WTC11 (cell line): ENCODE measurements at places on chromosomes 2 and 18.

DNA sequence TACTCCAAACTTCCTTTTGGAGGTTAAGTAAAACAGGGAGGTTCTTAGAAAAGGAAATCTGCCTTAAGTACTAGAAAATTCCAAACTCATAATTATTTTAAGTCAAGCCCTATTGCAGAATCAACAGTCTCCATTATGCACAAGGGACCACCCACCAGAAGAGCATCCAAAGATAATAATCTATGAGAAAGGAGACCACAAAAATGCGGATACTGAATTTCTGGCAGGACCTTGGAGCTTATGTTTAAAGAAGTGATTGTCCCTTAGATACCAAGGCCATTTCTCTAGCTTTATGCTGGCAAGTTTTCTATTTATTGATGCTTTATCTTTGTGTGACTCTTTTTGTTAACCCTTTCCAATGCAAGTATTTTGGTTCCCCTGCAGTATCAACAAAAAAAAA lies 404.0 kb upstream of the MMADHC start:
- no peak for DNase-seq

- DNase-seq: no peak
These were observed 150.9 kb downstream of the CD8B2 start for GRCh38 chr2:106638043-106638442.

DNA sequence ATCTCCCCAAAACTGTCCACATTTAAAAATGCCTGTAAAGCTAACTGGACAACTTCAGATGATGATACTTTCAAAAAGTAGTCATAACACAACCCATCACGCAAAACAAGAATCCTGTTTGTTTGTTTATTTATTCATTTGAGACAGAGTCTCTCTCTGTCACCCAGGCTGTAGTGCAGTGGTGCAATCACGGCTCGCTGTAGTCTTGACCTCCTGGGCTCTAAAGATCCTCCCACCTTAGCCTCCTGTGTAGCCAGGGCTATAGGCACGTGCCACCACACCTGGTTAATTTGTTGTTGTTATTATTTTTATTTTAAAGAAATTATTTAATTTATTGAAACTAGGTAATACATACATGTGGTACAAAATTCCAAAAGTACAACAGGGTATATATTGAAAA lies 94.8 kb downstream of the RAPGEF4 start:
- no peak for DNase-seq

- DNase-seq: no peak
These were observed 122.3 kb upstream of the RAB6C start for GRCh38 chr2:129857200-129857599.
